ENCODE measurements at places on chromosomes 4 and X. TPM values are rescaled to one million over a fixed set of nuclear protein-coding genes. Genes with fewer than 3 reads are reported as not detected.

- no peak for DNase-seq
These were observed 253.6 kb downstream of the UNC5C start for GRCh38 chr4:95295157-95295556.

DNA sequence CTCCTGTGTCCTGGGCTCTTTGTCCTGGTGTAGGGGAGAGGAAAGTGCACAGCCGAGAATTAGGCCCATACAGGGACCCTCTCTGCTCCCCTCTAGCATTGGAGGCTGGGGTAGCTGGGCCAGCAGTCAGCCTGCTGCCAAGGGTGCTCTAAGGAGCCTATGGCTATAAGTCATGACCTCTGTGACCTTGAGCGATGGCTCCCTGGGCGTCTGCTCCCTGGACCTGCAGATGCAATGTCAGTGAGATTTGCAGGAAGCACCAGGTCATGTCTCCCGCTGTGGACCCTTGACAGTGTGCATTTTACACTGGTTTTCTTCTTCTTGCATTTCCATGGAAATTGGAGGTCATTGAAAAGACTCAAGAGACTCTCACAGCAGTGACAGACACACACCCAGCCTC lies 234.1 kb upstream of the PSAPL1 start:
- DNase-seq: no peak

ZMAT1 gene
- 22.2 TPM for total RNA-seq

DNA sequence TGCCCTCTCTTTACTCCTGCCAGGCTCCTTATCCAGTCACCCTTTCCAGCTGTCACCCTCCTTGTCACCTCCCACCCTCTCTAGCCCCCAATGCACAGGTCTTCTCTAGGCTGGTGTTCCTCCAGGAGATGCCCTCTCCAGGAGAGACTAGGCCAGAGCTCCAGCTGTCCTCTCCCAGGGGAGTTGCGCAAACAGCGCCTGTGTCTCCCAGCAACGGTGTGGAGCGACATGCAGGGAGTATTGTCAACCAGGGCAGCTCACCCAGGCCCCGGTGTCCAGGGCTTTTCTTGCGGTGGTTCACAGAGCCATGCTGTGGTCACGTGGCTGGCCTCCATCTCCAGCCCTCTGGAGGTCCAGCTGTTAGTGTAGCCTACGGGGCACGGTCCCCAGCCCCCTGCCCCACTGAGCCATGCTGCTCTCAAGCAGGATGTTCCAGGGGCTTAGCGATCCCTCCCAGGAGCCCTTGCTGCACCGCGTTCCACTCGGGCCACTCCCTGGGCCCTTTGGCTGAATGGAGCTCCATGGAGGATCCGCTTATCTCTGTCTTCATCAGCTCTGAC lies 34.8 kb downstream of the CCNQ start:
- DNase-seq: no peak

BMP2K gene
- total RNA-seq: 11.2 TPM

GRCh38 chr4:177483760-177484159 lies 41.5 kb upstream of the AGA start:
- DNase-seq: no peak

GRCh38 chr4:143353797-143354196 lies 17.1 kb downstream of the GAB1 start:
- no peak for DNase-seq

Data from T-helper 17 cell (primary cell).